ENCODE measurements at places on chromosomes 13 and 19.

- DNase-seq: peak; percentile 49
These were observed 4.0 kb downstream of the PTBP1 start for GRCh38 chr19:801030-801860.

DNA sequence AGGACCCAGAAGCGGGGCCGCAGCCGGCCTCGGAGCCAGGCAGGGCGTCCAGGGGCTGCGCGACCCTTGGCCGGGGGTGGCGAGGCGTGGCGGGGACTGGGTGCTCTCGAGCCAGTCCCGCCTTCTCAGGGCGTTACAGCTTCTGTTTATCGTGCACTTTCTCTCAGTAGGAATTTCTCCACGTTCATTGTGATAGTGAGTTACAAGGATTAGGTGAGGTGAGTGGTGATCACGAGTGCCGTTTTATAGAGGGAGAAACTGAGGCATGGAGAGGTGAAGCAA is 600 bp downstream of the AP1M1 start:
- DNase-seq: no peak

- no peak for DNase-seq
These were observed 1474.3 kb downstream of the UQCRFS1 start for GRCh38 chr19:27738569-27739193.

GRCh38 chr13:51342706-51343105 is 3.2 kb downstream of the SERPINE3 start:
- DNase-seq: peak; percentile 61

- no peak for DNase-seq
These were observed 22.4 kb upstream of the PLAUR start for GRCh38 chr19:43692385-43692784.

DNA sequence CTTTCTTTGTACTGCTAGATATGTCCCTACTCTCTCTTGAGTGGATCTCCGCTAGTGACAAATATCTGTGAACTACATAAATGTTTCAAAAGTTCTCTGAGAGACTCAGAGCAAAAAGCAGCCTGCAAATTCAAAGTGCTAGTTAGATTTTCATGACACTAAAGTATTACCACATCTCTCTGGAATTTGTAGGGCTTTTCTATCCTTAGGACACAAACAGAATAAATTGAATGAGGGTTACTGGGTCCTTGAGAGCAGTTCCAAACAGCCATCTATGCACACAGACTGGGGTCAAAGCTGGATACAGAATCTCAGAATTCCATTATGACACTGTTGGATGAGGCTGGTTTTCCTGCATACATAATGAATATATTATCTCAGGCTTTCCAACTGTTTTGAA is 953.2 kb downstream of the DIAPH3 start:
- DNase-seq: no peak

DNA sequence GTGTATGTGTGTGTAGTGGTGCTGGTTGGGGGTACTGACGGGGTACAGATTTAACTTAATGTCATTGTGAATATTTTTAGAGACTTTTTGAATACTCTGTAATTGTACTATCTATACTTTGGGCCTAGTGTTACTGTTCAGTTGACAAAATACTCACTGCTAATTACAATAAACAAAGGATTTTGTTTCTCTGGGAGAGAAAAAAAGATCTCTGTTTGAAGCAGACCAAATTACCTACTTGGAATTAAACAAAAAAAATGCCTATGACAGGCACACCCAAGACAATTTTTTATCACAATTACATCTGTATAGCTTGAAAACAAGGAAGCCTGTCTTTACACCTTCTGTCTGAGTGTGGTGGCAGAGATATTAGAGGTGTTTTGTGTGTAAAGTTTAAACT is 45.1 kb downstream of the OLFM4 start:
- DNase-seq: no peak

GRCh38 chr13:95212983-95213850 is 88.0 kb downstream of the ABCC4 start:
- no peak for DNase-seq

- no peak for DNase-seq
These were observed 484.6 kb downstream of the TSHZ3 start for GRCh38 chr19:30864391-30865215.

DNA sequence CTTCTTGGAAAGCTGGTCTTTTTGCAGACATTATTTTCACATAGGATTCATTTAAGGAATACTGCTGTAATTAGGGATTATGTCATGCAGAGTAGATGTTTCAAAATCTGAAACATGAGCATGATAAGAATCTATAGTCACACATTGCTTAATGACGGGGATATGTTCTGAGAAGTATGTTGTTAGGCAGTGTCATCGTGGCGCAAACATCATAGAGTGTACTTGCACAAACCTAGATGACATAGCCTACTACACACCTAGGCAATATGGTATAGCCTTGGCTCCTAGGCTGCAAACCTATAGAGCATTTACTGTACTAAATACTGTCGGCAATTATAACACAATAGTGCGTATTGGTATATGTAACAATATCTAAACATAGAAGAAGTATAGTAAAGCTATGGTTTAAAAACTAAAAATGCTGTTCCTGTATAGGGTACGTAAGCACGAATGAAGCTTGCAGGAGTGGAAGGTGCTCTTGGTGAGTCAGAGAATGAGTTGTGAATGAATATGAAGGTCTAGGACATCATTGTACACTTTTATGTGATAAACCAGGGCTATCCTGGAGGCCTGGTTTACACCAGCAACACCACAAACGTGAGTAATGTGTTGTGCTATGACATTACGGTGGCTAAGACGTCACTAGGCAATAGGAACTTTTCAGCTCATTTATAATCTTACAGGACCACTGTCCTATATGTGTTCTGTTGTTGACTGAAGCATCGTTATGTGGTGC is 283.1 kb downstream of the MTUS2 start:
- DNase-seq: no peak

DNA sequence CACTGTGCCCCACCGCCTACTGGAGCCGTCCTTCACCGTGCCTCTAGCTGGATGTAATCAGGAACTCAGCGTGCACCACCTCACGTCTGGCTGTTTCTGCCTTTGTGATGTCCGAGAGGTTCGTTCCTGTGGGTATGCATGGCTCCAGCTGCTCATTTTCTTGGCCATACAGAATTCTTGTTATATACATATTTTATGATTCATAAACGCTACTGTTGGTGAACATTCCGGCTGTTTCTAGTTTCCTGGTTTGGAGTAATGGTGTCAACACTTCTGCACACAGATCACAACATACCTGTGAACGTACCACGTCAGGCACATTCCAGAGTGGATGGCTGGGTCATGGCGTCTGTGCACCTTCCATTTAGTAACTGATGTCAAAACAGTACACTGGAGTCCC is 14.6 kb downstream of the DCUN1D2 start:
- DNase-seq: no peak

- DNase-seq: no peak
These were observed 3.4 kb downstream of the FCAR start for GRCh38 chr19:54877471-54877870.

- peak; percentile 40 for DNase-seq
These were observed 5.0 kb upstream of the PTGER1 start for GRCh38 chr19:14479975-14480699.

- peak; percentile 3 for DNase-seq
These were observed 232.6 kb upstream of the GPC6 start for GRCh38 chr13:92994056-92994455.

DNA sequence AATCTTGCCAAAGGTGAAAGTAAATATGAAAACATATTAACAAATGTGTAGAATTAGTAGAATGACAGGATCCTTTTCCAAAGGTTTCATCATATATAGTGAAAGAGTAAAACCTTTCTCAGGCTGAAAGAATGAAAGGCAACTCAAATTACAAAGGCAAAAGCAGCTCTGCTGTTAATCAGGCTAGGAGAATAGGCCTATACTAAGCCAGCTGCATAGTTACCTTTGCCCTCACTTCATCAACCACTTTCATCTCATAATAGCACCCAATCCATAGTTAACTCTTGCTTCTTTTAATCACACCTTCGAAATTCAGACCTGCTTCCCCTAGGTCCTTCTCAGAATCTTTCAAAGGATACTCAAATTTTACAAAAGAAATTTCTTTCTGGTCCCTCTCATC is 1167.6 kb upstream of the ATXN8OS start:
- DNase-seq: no peak

- DNase-seq: no peak
These were observed 314.7 kb upstream of the DACH1 start for GRCh38 chr13:72181661-72182060.

GRCh38 chr13:55230570-55230908 is 1910.2 kb upstream of the PRR20A start:
- no peak for DNase-seq

- no peak for DNase-seq
These were observed 9.6 kb upstream of the CYP4F12 start for GRCh38 chr19:15663247-15663646.

GRCh38 chr13:41985788-41986508 is 25.0 kb upstream of the VWA8 start:
- DNase-seq: peak; percentile 45

GRCh38 chr13:48709213-48709612 is 55.5 kb downstream of the CYSLTR2 start:
- DNase-seq: no peak

DNA sequence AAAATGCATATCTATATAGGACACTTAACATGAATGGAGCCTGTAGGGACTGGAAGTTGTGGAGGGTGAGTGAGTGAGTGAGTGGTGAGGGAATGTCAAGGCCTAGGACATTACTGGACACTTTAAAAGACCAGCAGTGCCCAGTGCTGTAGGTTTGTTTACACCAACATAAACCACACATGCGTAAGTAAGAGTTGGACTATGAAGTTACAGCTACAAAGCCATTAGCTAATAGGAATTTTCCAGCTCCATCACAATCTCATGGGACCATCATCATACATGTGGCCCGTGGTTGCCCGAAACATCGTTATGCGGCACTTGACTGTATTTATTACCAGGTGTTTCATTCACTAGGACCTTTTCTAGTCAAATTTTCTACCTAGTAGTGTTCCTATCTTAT is 49.2 kb downstream of the LATS2 start:
- no peak for DNase-seq

DNA sequence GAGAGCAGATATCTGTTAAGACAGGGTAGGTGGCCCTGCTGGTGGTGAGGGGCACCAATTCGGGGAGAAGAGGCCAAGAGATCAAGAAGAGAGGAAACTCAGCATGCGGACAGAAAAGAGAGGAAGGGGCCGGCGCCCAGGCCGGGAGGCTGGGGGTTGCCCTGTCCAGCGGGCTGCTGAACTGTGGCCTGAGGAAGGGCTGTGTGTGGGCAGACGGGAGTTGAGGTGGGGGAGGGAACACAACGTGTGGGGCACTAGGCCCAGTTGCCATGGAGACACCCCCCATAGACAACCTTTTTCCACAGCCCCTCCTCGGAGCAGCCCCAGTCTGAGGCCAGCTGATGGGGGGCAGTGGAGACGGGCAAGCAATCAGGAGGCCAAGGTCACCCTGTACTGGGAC is 2.5 kb upstream of the CACNG8 start:
- no peak for DNase-seq

DNA sequence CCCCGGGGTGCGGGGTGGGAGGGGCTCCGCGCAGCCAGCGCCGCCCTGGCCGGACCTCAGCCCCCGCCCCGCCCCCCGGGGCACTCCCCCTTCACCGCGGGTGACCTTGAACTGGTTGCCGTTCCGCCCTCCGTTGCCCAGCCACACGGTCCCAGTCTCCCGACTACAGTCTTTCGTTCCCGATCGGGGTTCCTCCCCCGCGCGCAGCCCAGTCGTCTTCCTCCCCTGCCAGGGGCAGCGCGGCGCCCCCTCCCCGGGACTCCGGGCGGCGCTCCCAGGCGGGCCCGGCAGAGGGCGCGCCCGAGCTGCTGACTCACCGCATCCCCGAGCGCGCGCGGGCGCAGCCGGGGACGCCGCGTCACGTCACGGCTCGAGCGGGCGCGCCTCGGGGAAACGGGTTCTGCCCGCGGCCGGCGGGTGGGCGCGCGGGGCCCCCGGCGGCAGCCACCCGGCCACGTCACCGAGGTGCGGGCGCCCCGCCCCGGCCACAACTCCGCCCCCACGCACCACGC is 459 bp downstream of the MIDN start:
- DNase-seq: peak; percentile 92

DNA sequence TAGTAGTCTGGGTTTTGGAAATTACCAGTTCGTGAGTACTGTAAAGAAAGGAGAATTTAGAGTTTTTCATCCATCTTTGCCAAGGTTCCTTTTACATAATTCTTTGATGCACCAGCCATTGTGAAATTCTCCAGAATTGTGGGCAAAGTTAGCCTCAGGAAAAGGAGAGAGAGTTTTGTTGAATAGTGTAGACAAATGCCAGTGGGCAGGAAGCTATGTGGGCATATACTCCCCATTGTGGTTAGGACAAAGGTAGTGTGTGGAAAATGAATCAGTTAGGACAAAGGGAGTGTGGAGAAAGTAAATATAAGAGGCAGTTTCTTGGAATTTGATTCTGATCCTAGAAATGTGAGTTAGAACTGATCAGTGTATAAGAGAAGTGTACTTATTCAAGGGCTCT is 67.9 kb downstream of the PCCA start:
- DNase-seq: peak; percentile 42

GRCh38 chr13:88294368-88294767 is 623.2 kb downstream of the SLITRK5 start:
- DNase-seq: no peak

GRCh38 chr13:30845297-30846214 is 60.5 kb upstream of the MEDAG start:
- no peak for DNase-seq

GRCh38 chr13:50685491-50685890 is 158.0 kb downstream of the DLEU7 start:
- DNase-seq: peak; percentile 30

- DNase-seq: no peak
These were observed 246.9 kb downstream of the LIG4 start for GRCh38 chr13:107968470-107968869.

DNA sequence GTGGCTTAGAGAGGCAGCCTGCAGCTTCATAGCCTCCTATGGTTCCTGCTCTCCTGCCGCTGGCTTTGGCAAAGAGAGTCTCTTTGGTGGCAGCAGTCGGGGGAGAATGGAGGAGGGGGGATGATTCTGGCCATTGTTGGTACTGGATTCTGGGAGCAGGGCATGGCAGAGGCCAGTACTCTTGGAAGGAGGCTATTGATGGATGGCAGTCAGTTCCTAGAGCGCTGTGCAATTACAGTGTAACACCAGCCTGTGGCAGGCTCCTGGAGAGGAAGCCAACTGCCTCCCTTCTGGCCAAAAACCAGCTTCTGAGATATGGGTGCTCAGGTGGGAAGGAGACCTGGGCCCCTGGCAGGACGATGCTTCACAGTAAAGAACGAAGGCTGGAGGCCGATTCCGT is 47.9 kb upstream of the TMTC4 start:
- no peak for DNase-seq

- DNase-seq: peak; percentile 83
These were observed 9.2 kb upstream of the FBN3 start for GRCh38 chr19:8158411-8159074.

DNA sequence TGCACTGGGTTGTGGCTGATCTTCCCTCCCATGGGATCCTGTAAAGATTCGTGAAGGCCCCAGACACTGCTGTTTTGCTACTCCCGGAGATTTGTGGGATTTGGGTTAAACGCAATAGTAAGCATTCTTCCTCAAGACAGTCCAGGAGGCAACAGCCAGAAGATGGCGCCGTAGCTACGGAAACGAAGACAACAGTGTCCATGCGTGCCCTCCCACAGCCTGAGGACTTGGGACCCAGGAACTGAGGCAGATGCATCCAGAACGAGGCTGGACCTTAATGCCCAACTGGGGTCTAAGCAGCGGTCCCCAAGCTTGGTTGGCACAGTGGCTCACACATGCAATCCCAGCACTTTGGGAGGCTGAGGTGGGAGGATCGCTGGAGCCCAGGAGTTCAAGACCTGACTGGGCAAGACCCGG is 57.6 kb upstream of the ZNF507 start:
- peak; percentile 33 for DNase-seq

- no peak for DNase-seq
These were observed 18.7 kb upstream of the LILRA2 start for GRCh38 chr19:54554896-54555295.

- peak; percentile 84 for DNase-seq
These were observed at the start of gene PRR12 for GRCh38 chr19:49590971-49591730. TSS of gene PRR12 (plus strand) at chr19:49591182. CDS start at chr19:49591655, 473 bp downstream.
